LHCN-M2 (cell line): ENCODE measurements at places on chromosomes 11 and 22.
A peak's percentile ranks its signal among the peaks of the same experiment; 100 is the strongest.

DNA sequence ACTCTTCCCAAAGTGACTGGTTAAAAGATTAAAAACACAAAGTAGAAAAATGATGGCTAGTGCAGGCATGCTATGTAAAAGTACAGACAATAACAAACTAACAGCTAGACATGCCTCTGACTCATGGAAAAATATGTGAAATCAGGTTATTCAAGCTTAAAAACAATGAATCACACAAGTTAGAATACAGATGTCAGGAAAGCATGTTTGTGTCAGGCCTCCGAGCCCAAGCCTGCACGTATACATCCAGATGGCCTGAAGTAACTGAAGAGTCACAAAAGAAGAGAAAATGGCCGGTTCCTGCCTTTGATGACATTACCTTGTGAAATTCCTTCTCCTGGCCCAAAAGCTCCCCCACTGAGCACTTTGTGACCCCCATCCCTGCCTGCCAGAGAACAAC, 110.1 kb downstream of the NOX4 start:
- DNase-seq, result peak; percentile 82

DNA sequence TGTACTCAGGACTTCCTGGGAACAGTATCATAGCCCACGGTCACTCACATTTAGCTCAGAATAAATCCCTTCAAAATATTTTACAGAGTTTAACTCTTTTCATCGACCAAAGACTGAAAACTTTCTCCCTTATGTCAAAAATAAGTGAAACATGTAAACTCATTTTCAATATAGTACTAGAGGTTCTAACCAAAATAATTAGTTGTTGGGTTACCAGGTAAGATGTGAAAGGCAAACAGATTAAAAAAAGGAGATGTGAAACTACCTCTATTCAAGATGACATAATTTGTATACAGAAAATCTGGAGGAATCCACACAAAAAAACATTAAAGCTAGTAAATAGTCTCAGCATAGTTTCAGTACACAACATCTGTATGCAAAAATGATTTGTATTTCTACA, 20.3 kb downstream of the XKR3 start:
- DNase-seq, result no peak

GRCh38 chr11:3146612-3147256, 18.4 kb downstream of the OSBPL5 start:
- DNase-seq, result peak; percentile 54

DNA sequence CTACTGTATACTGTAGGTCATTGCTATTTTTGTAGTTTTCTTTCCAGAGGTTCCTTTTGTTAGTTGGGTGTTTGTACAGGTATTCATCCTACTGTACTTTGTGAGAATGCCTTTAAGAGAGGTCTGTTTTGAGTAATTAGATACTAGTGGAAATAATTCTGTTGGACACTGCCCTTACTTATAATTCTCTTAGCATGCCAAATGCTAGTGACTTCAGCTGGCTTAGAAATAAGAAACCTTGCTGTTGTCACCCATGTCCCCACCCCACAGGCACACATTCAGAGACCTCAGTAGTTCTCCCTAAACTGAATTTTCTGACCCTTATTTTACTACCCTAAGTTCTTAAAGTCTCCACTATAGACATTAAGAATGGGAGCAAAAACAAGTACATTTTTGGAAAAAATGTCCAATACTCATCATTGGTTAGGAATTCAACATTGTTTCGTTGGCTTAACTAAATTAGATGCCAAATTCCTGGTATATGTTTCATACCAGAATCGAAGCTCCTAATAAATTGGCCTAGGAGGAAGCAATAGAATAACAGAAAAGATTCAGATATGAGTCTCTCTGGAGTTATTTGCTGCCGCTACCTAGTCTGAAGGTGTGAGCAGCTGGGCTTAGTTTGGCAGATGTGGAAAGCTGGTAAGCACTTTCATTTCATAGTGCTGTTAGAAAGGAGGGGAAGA, 28.4 kb downstream of the ZNF143 start:
- peak; percentile 56 for DNase-seq

- no peak for DNase-seq
Measured at GRCh38 chr22:19822301-19823117, 32.2 kb downstream of the GNB1L start.

GRCh38 chr11:95486979-95487378, 256.0 kb upstream of the SESN3 start:
- no peak for DNase-seq

DNA sequence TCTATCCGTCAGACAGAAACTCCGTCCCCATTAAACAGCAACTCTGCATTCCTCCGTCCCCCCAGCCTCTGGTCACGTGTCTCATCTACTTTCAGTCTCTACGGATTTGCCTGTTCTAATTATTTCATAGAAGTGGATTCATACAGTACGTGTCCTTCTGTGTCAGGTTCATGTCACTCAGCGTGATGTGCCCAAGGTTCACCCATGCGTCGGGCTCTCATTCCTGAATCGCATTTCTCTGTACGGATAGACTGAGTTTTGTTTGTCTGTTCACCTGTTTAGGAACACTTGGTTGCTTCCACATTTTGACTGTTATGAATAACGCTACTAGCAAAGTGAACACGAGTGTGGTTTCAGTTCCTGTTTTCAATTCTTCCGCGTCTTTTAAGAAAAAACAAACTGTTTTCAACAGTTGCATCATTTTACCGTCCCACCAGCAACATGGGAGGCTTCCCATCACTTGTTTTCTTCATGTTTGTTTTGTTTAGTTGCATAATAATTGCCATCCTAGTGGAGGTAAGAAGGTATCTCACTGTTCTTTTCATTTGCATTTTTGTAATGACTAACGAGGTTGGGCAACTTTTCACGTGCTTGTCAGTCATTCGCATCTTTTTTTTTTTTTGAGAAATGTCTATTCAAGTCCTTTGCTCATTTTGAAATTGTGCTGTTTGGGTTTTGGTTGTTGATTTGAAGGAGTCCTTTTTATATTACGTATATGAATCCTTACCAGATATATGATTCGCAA, 8.9 kb upstream of the NLRP6 start:
- DNase-seq, result peak; percentile 42

GRCh38 chr11:108635106-108635505, 29.8 kb upstream of the DDX10 start:
- no peak for DNase-seq

DNA sequence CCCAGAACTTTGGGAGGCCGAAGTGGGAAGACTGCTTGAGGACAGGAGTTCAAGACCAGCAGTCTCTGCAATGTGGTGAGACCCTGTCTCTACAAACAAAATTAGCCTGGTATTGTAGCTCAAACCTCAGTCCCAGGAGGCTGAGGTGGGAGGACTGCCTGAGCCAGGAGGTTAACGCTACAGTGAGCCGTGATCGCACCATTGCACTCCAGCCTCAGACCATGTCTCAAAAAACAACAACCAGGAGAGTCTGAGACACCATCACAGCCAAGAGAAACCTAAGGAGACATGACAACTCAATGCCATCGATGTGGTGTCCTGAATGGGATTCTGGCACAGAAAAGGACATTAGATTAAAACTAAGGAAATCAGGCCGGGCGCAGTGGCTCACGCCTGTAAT, 28.3 kb upstream of the KDM2A start:
- no peak for DNase-seq

DNA sequence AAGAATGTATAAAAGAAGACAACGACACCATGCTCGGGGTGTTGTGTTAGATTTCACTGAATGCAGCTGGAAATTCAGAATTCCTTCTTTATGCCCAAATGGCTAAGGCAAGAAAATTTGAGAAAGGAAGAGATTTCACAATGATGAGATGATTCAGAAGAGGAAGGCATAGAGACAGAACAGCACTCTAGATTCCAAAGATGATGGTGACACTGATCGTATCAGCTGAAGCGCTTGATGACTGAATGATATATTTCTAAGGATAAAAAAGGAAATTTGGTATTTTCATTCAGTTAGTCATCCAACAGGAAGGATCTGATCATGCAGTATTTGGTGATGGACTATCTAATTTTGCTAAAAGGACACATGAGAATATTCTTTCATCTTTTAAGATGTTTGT, 189.2 kb downstream of the EFCAB6 start:
- no peak for DNase-seq

- DNase-seq, result no peak
Measured at GRCh38 chr11:45313171-45313865, 27.2 kb upstream of the SYT13 start.

DNA sequence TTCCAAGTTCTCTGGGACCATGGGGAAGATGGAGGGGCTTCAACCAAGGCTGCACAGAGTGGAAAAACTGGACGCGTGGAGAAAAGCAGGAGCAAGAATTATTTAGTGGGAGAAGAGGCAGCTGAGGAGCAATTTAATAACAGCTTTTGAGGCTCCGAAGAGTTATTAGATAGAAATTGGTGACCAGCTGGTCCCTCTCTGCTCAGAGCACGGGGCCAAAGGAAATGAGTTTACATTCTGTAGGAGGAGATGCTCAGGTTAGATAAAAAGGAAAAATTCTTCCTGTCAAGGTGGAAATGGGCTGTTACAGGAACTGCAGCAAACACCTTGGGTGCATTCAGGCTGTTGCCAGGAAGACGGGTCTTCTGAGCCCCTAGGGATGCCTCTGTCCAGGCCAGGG, 47.0 kb upstream of the GALNT18 start:
- DNase-seq, result no peak

DNA sequence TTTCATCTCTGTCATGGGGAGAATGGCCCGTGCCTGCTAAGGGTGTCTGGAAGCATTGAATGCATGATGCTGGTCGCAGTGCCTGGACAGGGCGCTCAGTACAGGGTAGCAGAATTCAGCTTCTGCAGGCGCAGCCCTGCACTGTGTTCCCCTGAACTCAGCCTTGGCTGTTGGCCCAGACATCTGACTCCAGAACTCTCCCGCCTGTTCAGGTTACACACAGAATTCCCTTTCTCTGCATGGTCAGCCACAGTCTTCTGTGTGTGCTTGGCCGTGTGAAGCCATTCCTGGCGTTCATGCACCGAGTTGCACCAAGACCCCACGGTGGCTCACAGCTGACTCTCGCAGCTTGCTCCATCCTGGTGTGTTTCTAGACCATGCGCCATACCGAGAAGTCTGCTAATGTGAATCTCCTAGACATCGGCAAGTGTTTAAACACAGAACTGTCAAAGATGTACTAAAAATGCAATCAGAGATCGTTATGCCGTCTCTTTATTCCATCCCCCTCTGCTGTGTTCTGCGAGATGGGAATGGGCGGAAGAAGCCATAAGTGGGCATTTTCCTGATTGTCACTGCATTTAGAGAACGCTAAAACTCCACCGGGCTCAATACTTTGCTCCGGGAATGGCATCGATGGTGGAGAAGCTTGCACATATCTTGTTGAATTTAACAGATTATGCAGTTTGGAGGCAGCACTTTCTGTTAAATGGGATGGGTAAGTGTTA, 55.6 kb downstream of the MPPED1 start:
- no peak for DNase-seq

DNA sequence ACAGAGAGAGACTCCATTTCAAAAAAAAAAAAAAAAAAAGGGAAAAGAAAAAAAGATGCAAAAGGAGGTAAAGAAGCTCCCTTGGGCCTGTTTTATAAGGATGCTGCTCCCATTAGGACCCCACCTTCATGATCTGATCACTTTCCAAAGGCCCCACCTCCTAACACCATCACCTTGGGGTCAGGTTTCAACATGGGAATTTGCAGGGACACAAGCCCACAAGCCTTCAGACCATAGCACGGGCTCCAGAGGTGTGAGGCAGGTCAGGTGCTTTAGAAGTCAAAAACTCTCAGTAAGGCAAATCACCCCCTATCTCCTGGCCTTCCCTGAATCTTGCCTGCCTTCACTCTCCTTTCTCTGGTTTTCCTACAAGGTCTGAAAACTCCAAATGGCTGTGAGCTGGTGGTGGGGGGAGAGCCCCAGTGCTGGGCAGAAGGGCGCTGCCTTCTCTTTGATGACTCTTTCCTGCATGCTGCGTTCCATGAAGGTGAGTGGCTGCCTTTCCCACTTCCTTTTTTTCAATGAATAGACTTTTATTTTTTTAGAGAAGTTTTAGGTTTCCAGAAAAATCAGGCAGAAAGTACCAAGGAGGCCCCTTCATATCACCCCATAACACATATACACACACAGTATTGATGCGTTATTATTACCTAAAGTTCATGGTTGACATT, 13.2 kb downstream of the ASPHD2 start:
- no peak for DNase-seq

DNA sequence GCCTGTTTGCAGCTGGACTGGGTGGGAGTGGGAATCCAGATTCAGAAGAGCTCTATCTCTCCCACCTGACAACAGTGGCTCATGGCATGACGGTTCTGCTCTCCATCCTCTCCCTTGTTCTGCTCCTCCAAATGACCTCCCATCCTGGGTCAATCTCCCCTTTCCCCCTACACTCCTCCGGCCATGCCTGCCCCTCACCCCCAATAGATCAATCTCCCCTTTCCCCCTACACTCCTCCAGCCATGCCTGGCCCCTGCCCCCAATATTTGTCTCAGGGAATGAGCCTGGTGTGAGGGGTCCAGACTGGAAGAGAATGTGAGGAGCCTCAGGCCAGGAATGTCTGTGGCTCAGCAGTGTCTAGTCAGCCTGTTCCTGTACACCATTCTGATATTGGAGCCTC, 30.9 kb upstream of the RIC3 start:
- no peak for DNase-seq

DNA sequence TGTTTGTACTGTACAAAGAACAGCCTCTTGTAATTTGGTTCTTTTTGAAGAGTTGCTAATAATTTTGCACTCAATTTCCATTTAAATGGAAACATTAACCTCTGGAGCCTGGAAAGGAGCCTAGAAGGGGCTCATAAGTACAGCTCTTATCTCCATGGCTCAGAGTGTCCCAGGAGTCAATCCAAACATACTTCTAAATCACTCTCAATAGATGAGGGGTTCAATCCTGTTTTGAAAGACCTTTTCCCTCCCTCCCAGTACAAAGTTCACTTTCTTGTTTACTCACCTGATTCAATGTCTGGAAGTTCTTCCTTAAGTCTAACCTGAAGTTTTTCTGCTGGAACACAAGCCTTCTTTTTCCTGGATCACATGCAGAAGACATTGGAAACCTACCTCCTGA, 273.0 kb upstream of the PLET1 start:
- DNase-seq, result no peak

DNA sequence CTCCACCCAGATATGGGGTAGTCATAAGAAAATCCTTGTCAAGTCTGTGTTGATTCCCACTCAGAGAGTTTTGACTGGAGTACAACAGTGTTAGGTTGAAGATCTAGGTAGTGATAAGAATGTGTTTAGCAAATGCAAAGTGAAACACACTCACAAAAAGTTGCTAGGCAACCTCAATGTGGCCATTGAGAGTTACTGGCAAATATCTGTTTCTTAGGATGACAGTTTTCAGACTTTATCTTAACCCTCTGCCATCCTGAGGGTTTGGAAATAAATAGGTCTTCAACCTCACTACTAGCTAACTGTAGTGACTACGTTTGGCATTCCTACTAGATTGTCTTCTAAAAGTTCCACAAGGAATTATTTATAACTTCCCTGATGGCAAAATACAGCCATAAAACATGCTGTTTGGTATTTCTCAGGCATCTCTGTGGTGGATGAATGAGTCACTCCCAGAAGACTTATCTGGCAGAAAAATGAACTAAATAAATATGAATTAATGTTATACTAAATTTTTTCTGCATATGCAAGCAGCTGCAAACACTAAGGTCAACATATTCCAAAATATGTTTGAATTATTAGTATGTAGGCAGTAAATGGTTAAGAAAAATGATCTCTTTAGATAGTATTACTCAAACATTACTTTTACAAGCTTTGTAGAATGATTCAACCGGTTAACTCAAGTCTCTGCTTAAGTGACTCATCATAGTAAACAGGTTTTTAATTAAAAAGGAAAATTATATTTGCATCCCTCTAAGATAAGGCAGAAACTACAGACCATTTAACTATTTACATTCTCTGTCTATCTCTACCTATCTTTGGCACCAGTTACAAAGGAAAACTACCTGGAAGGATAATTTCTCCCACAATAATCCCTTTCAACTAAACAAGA, 17.1 kb upstream of the SYTL2 start:
- peak; percentile 93 for DNase-seq

GRCh38 chr22:46592390-46592872, 27.8 kb upstream of the GRAMD4 start:
- DNase-seq, result peak; percentile 48
